Neuronal stem cell (in vitro differentiated cells): ENCODE measurements at places on chromosomes 12 and 14.
A peak's percentile ranks its signal among the peaks of the same experiment; 100 is the strongest.

DNA sequence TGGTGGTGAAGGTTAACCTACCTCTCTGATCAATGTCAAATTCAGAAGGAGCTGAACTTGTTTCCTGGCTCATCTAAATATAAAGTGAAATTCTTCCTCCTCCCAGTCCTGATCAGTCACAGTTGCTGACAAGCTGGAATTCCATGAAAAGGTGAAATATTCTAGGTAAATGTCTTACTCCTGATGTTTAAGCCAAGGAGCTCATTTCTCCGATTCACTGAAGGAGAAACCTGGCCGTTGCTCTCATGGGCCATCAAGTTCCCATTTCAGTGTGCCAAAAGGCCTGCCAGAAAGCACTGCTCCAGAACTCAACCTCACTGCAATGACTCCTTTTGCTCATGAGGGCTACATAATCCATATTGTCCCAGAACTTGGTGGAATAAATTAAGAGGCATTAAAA, 707.5 kb downstream of the GALC start:
- DNase-seq = no peak
- H3K4me3 ChIP-seq = no peak overlapping the region
- no peak overlapping the region for H3K27ac ChIP-seq
- H3K27me3 ChIP-seq = no peaks in the 10 kb centered on the region
- no peaks in the 10 kb centered on the region for H3K4me1 ChIP-seq
- H3K36me3 ChIP-seq = no peaks in the 10 kb centered on the region

GRCh38 chr12:131863711-131864396, 30.6 kb upstream of the ULK1 start:
- H3K4me1 ChIP-seq = peaks cover 21% of the 10 kb centered on the region
- no peak for DNase-seq
- H3K36me3 ChIP-seq = no peaks in the 10 kb centered on the region
- peak overlapping the region; percentile 1 for H3K27ac ChIP-seq
- peaks cover 3% of the 10 kb centered on the region for H3K27me3 ChIP-seq

DNA sequence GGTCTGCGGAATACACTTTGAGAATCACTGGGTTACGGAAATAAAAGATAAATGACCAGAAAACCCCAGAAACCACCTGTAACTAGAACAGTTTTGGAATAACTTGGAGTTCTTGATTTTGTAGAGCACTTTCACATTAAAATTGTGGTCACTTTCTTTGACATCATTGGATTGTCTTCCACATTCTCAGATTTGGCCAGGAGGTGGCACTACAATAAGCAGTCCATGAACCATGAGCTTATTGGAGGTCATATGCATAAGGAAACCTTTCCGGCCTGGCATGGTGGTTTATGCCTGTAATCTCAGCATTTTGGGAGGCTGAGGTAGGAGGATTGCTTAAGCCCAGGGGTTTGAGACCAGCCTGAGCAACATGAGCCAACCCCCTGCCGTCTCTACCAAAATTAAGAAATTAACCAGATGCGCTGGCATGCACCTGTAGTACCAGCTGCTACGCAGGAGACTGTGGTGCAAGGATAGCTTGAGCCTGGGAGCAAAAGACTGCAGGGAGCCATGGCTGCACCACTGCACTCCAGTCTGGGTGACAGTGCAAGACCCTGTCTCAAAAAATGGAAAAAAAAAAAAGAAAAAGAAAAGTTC, 107.7 kb upstream of the CAND1 start:
- no peaks in the 10 kb centered on the region for H3K36me3 ChIP-seq
- no peak overlapping the region for H3K4me3 ChIP-seq

- no peaks in the 10 kb centered on the region for H3K27me3 ChIP-seq
- H3K4me1 ChIP-seq = peaks cover 2% of the 10 kb centered on the region
- peaks cover 4% of the 10 kb centered on the region for H3K36me3 ChIP-seq
- H3K27ac ChIP-seq = no peak overlapping the region
- no peak overlapping the region for H3K4me3 ChIP-seq
- DNase-seq = no peak
These were observed 15.6 kb downstream of the RCOR1 start for GRCh38 chr14:102608064-102608446.

DNA sequence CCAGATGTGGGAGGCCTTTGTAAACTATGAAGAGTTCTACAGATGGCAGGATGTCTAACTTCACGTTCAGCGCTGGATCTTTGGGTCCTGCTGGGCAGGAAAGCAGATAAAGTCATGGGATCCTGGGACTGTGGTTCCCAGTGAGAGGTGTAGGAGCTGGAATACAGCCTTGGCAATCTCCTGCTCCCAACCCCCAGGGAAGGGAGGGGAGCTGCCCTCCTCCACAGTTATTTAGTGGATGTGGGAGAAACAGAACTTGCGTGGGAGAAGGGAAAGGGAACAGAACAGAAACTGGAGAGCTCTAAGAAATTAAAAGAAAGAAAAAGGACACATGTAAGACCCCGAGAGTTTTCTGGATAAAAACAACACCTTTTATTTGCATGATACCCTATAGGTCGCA, 37.0 kb downstream of the NUAK1 start:
- no peak overlapping the region for H3K4me3 ChIP-seq
- H3K4me1 ChIP-seq = peaks cover 32% of the 10 kb centered on the region
- no peak for DNase-seq
- H3K27ac ChIP-seq = peak overlapping the region; percentile 9
- H3K27me3 ChIP-seq = no peaks in the 10 kb centered on the region

DNA sequence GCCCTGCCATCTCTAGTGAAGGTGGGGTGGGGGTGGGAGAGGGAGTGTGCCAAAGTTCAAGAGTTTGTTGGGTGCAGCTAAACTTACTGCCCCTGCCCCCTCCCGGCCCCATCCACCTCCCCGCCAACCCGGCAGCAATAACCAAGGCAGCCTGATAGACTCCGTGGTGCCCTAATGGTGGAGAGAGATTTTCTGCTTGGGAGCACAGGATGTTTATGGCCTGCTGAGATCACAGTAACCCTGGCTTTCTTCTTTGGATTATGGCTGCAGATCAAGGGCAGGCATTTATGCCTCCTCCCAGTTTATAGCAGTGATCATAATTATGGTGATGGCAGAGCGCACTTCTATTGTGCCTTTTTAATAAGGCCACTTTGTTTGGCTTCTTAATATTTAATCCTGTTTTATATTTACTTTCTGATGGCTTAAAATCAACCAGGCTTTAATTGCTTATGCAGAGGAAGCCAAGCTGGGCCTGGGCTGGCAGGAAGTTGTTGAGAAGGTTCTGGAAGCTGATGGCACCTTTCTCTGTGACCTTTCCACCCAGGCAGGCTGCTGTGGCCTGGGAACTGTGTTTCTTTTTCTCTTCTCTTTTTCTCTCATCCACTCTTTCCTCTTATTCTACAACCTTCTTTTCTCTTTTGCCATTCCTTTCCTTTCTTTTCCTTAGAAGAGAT, 256.8 kb upstream of the FKBP4 start:
- H3K27me3 ChIP-seq = no peaks in the 10 kb centered on the region
- peaks cover 11% of the 10 kb centered on the region for H3K4me1 ChIP-seq
- H3K27ac ChIP-seq = no peak overlapping the region
- no peak for DNase-seq
- no peak overlapping the region for H3K4me3 ChIP-seq
- H3K36me3 ChIP-seq = no peaks in the 10 kb centered on the region

DNA sequence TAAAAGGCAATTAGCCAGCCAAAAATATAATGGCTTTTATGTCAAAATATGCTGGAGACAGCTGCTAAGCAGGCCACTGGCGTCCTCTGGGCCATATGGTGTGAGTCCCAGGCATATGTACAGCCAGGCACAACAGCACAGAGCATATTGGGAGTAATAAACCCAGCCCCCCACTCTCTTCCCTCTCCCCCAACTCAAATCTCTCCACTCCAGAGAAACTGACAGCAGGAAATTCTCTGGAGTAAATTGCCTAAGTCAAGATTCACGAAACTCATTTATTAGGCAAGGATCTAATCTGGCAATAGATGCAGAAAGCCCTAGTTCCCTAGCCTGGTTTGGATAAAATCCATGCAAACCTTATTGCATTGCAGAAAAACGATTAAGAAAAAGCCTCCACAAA, 147.9 kb upstream of the SEL1L start:
- no peaks in the 10 kb centered on the region for H3K36me3 ChIP-seq
- no peak for DNase-seq
- no peaks in the 10 kb centered on the region for H3K27me3 ChIP-seq
- H3K4me1 ChIP-seq = peaks cover 4% of the 10 kb centered on the region
- no peak overlapping the region for H3K4me3 ChIP-seq

DNA sequence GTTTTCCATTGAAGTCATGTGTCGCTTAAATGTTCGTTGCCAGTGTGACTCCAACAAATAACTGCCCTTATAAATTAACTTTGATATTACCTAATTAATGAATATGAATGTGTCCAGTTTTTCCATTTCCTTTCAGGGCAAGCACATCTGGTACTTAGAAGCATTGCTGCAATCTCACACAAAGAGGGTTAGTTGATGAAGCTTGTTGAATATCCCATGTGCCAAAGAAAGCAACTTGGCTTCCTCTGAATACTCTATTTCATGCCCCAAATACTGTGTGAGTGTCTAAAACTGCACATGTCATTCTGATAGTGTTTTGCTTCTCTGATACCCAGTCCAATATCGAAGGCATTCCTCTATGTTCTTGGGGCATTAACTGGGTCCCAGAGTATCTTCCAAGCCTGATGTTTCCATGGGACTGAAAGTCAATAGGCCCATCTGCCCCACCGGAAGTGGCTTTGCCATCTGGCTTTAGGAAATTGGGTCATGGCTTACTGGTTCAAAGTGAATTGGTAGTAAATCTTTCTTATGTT, 75.8 kb upstream of the CNTN1 start:
- no peaks in the 10 kb centered on the region for H3K4me1 ChIP-seq
- no peak overlapping the region for H3K4me3 ChIP-seq
- H3K27ac ChIP-seq = no peak overlapping the region
- no peak for DNase-seq

- H3K36me3 ChIP-seq = peaks cover 15% of the 10 kb centered on the region
- no peaks in the 10 kb centered on the region for H3K4me1 ChIP-seq
- DNase-seq = no peak
- no peak overlapping the region for H3K4me3 ChIP-seq
- H3K27me3 ChIP-seq = no peaks in the 10 kb centered on the region
These were observed 8.5 kb downstream of the ATF7 start for GRCh38 chr12:53617700-53618099.

DNA sequence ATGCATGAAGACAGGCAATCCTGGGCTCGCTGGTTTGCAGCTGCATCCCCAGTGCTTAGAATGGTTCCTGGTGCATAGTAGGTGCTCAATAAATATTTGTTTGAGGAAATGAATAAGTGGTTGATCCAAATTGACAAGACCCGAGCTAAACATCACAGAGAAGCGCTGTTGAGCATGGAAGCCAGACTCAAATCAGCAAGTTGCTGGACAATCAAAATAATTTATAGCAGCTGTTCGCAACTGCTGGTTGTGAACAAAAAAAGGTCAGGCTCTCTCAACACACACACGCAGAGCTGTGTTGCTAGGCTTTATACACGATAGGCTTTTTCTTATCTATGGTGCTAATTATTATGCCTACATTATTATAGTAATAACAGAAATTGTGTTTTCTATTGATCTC, 190.2 kb downstream of the TBX5 start:
- H3K4me3 ChIP-seq = no peak overlapping the region
- no peak for DNase-seq
- H3K4me1 ChIP-seq = peaks cover 4% of the 10 kb centered on the region
- H3K36me3 ChIP-seq = no peaks in the 10 kb centered on the region
- no peak overlapping the region for H3K27ac ChIP-seq

- H3K27ac ChIP-seq = no peak overlapping the region
- H3K36me3 ChIP-seq = no peaks in the 10 kb centered on the region
- DNase-seq = no peak
- H3K4me3 ChIP-seq = no peak overlapping the region
- peaks cover 10% of the 10 kb centered on the region for H3K4me1 ChIP-seq
- no peaks in the 10 kb centered on the region for H3K27me3 ChIP-seq
These were observed 17.1 kb upstream of the EMP1 start for GRCh38 chr12:13179211-13180074.

DNA sequence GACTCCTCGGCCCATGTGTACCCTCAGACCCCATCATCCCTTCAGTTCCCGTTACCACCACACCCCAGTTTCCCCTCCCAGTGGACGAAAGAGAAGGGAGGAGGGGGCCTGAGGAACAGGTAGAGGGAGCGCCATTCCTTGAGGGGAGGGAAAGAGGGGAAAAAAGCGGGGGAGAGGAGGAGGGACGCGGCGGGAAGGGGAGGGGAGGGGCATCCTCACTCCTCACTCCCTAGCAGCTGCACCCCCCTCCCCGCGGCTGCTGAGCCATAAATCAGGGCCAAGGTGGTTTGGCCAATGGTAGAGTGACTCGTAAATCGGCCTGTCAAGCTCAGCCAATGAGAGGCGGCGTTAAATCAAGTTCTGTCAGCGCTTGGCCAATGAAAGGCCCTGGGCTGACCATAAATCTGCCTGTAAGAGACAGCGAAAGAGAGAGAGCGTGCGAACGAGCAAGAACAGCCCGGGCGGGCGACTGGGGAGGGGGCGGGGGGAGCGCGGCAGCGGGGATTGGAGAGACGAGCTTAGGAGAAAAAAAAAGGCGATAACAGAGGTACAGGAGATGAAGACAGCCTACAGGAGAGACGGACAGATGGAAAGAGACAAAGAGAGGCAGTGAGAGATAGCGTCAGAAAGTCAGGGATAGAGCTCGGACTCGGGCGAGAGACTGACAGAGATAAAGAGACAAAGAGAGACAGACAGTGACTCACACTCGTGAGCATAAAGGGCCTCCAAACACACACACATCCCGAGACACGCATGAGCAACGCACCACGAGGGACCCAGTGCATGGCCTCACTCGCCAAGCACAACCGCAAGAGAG, 5.1 kb downstream of the GPR84 start:
- H3K27ac ChIP-seq = peak overlapping the region; percentile 98
- no peaks in the 10 kb centered on the region for H3K27me3 ChIP-seq
- peak overlapping the region; percentile 52 for H3K4me3 ChIP-seq
- peaks cover 43% of the 10 kb centered on the region for H3K4me1 ChIP-seq

- DNase-seq = no peak
- H3K4me1 ChIP-seq = no peaks in the 10 kb centered on the region
- H3K4me3 ChIP-seq = no peak overlapping the region
- no peaks in the 10 kb centered on the region for H3K36me3 ChIP-seq
These were observed 977.5 kb upstream of the LRFN5 start for GRCh38 chr14:40629144-40629543.

GRCh38 chr14:19895282-19895681, 20.3 kb downstream of the OR4K2 start:
- no peaks in the 10 kb centered on the region for H3K4me1 ChIP-seq
- H3K27ac ChIP-seq = no peak overlapping the region
- no peaks in the 10 kb centered on the region for H3K27me3 ChIP-seq
- DNase-seq = no peak
- H3K4me3 ChIP-seq = no peak overlapping the region
- no peaks in the 10 kb centered on the region for H3K36me3 ChIP-seq
